ENCODE measurements at places on chromosomes 7 and 10. TPM values are rescaled to one million over a fixed set of nuclear protein-coding genes. Genes with fewer than 3 reads are reported as not detected.

- DNase-seq: no peak
Observed at GRCh38 chr7:70700055-70700940, 431.6 kb upstream of the GALNT17 start.

- DNase-seq: no peak
Observed at GRCh38 chr7:151437159-151437553, 2.8 kb downstream of the CRYGN start.

DNA sequence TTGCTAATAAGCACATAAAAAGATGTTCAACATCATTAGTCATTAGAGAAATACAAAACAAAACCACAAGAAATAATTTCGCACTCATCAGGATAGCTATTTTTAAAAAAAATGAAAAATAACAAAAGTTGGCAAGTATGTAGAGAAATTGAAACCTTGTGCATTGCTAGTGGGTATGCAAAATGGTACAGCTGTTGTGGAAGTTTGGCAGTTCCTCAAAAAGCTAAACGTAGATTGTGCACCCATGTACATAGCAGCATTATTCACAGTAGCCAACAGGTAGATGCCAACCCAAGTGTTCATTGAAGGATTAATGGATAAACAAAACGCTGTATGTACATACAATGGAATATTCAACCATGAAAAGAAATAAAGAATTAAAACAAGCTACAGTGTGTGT is 35.3 kb upstream of the STARD3NL start:
- DNase-seq: no peak

DNA sequence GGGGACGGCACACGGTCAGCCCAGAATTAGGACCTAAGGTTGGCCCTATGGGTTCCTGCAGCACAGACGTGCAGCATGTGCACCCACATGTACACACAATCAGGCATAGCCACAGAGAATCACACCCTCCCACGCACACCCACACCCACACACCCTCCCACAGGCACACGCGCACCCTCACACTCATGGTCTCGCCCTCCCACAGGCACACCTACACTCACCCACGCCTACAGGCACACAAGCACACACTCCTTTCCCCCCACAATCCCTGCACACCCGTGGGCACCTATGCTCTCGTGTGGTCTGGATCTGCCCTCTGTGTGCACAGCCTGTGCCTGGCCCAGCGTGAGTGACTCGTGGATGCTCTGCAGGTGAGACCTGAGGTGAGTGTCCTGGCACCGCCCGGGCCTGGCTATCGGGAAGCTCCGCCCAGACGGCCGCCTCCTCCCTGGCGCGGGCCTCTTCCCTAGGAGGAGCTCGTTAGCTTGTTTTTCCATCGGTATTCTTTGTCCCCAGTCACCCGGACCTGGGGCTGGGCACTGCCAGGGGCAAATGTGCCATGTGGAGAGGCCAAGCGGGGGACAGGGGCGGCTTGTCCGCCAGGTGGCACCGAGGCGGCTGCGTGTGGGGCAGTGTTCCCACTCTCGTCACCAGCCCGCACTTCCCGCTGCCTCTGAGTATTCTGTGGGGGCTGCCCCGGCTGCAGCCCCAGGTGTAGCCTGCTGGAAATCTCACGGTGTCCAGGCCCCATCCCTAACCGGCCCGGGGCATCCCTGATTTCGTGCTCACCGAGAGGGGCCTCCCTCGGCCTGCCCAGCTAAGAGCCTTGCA is 110.2 kb upstream of the FAM20C start:
- DNase-seq: no peak

Gene MTERF1
- total RNA-seq: 10.9 TPM

- peak; percentile 74 for DNase-seq
Observed at GRCh38 chr7:112414855-112415490, 35.3 kb upstream of the IFRD1 start.

DNA sequence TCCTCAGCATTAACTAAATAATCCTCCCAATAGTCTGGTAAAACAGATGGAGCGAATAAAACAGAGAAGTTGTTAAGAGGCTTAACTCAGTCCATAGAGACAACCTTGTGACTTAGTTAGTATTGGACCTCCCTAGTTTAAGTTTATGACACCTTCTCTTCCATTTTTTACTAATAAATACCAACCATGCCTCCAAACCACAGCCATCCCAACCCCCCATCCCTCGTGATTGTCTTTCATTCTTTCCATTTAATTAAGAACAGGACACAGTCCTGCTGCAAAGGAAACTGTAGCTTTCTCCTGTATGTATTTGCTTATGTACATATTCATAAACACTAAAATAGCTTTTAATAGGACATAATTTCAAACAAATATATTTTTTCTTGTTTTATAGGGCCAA is 238.2 kb downstream of the SEMA3D start:
- no peak for DNase-seq

GRCh38 chr7:43815373-43815772 is 53.9 kb downstream of the MRPS24 start:
- no peak for DNase-seq

GRCh38 chr10:85012305-85012704 is 683.9 kb downstream of the CCSER2 start:
- no peak for DNase-seq

DNA sequence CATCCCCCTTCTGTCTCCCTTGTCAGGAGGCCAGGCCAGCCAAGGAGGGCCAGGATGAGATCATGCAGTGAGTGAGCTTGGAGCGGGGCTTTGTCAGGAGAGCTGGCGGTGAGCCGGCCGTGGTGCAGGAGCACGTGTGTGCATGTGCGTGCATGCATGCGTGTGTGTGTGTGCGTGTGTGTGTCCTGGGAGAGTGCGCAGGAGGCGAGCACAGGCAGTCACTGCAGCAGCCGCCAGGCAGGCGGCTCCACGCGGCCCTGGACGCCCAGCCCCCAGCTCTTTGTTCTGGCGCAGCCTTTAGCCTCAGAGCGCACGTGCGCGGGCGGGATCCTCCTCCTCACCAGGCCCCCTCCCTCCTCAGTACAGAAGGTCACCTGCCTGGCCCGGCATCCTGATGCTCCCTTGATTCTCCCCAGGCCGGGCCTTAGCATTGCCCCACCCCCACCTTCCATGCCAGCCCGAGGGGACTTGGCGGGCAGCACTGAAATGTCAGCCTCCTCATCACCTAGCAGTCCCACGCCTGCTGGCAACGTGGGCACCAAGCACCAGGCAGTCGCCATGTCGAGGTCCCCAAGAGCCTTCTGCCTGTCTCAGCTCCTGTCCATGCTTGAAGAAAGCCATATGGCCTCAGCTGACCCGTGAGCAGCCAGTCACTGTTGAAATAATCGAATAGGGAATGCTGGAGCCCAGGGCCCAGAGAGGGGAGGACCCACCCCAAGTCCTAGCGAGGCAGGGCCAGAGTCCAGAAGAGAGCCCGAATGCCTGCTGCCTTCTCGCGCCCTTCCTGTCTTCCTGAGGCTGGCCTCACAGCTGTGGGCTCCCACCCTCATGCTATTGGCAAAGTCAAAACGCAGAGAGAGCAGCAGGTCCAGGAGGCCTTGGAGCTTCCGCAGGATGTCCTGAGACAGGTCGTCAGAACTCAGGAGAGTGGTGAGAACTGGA is 125.9 kb upstream of the PPIF start:
- peak; percentile 76 for DNase-seq

- no peak for DNase-seq
Observed at GRCh38 chr10:103858360-103858759, 3.0 kb upstream of the SH3PXD2A start.

GRCh38 chr10:62399211-62399610 is 25.0 kb downstream of the ZNF365 start:
- no peak for DNase-seq

DNA sequence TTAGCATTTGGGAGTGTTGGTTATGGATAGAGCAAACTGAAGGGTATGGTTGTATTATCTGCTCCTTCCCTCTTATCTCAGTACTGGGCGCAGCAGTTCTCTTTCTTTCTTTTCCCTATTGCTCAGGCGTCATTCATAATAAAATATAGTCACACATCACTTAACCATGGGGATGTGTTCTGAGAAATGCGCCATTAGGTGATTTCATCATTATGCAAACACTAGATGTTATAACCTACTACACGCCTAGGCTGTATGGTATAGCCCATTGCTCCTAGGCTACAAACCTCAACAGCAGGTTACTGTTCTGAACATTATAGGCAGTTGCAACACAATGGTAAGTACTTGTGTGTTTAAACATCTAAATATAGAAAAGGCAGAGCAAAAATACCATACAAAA is 401.7 kb downstream of the EXOC4 start:
- DNase-seq: no peak

Gene C7orf57
- not detected for total RNA-seq

Gene SFXN3
- 64.4 TPM for total RNA-seq

DNA sequence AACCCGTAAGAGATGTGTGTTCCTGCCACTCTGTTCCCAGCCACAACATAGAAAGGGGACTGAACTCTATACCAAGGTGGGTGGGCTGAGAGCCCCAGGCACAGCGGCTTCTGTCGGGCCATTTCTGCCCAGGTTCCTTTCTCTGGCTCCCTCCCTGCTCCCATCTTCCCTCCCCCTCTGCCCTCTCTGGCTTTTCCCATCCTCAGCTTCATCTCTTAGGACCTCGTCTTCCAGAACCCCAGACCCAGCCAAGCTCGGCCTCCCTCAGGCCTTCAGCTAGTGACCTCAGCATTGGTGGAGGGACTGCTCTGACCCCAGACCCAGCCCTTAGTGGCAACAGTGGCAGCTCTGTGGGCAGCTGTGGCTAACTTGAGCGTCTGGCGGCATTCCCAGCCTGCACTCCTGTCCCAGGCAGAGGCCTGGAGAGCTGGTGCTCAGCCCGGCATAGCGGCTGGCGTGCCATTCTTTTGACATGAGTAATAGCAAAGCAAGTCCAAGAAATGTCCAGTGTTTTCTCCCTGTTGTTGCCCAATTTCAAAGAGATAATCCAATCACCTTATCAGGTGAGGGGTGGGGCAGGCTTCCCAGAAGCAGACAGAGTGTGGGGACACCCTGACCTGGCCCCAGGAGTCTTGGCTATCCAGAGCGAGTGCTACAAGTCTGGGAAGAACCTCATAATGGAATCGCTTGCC is 15.9 kb downstream of the PTPRE start:
- peak; percentile 92 for DNase-seq

Gene SEMA3D
- total RNA-seq: 20.4 TPM

Gene PNLIP
- not detected for total RNA-seq

- no peak for DNase-seq
Observed at GRCh38 chr7:158850545-158851102, 5.7 kb upstream of the DYNC2I1 start.

DNA sequence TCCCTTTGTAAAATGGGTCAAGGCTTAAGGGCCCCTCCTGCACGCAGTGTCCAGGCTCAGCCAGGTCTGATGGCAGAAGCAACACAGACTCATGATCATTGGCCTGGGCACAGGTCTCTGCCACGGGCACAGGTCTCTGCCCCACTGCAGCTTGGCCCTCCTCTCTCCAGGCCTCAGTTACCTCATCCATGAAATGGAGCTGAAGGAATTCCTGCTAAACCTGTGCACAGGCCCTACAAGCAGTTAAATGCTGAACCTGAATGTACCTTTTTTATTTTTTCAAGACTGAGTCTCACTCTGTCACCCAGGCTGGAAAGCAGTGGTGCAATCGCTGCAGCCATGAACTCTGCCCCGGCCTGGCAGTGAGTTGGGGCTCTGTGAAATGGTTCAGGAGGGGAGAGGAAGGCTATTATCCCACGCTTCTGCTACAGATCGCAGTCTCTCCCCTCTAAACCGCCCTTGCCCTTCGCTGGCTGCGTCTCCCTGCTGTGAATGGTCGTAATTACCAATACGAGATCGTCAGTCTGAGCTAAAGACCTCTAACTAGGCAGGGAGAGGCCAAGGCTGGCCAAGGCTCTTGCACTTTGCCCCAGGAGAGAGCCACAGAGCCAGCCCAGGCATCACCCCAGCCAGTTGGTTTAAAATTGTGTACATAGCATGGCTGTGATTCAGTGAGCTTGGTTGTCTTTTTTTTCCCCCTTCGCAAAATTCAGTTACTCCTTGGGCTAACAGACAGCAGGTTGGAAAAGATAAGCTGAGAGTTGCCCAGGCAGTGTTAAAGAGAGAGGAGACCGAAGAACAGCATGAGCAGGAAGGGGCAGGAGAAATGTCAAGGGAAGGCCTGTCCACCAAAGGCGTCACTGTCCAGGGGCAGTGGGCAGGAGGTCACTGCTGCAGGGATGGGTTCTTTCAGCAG is 93.0 kb upstream of the KCTD7 start:
- no peak for DNase-seq

Gene ALOX5
- 0.34 TPM for total RNA-seq

Gene DRGX
- not detected for total RNA-seq

GRCh38 chr10:125116041-125116649 is 44.2 kb downstream of the CTBP2 start:
- no peak for DNase-seq

- peak; percentile 61 for DNase-seq
Observed at GRCh38 chr7:157318015-157318706, 18.6 kb upstream of the DNAJB6 start.

Gene FAM25C
- not detected for total RNA-seq
